ENCODE measurements at places on chromosomes 13 and 19. TPM values are rescaled to one million over a fixed set of nuclear protein-coding genes. Genes with fewer than 3 reads are reported as not detected.

Gene VSTM2B
- not detected for total RNA-seq

- DNase-seq = peak; percentile 90
Measured at GRCh38 chr19:18417250-18418028, 1.8 kb upstream of the SSBP4 start.

- DNase-seq = peak; percentile 79
Measured at GRCh38 chr13:20461860-20462532, 63.7 kb downstream of the CRYL1 start.

- DNase-seq = no peak
Measured at GRCh38 chr13:39197647-39198007, 159.4 kb downstream of the NHLRC3 start.

GRCh38 chr13:19967621-19968020, 9.1 kb downstream of the ZMYM2 start:
- no peak for DNase-seq

GRCh38 chr19:42154471-42155323, 22.5 kb upstream of the POU2F2 start:
- DNase-seq = no peak

Measured in heart right ventricle (tissue), 16 donors.